ENCODE measurements at places on chromosomes 3 and 15. TPM values are rescaled to one million over a fixed set of nuclear protein-coding genes. Genes with fewer than 3 reads are reported as not detected.
A peak's percentile ranks its signal among the peaks of the same experiment; 100 is the strongest.

GRCh38 chr3:1139071-1139470 lies 46.2 kb downstream of the CNTN6 start:
- H3K4me1 ChIP-seq = no peaks in the 10 kb centered on the region
- no peak for DNase-seq
- H3K36me3 ChIP-seq = no peaks in the 10 kb centered on the region
- no peak overlapping the region for H3K4me3 ChIP-seq

GRCh38 chr3:21185816-21186314 lies 565.1 kb downstream of the ZNF385D start:
- H3K27ac ChIP-seq = no peak overlapping the region
- no peak for DNase-seq
- H3K27me3 ChIP-seq = no peaks in the 10 kb centered on the region
- no peaks in the 10 kb centered on the region for H3K36me3 ChIP-seq

Gene TRA2B
- 279 TPM for total RNA-seq

Gene PIGZ
- 1.2 TPM for total RNA-seq

- H3K4me3 ChIP-seq = no peak overlapping the region
- no peak overlapping the region for H3K27ac ChIP-seq
- DNase-seq = no peak
- H3K4me1 ChIP-seq = no peaks in the 10 kb centered on the region
- H3K36me3 ChIP-seq = peaks cover 6% of the 10 kb centered on the region
These were observed 353.6 kb downstream of the SHQ1 start for GRCh38 chr3:72494626-72495025.

- peaks cover 4% of the 10 kb centered on the region for H3K4me1 ChIP-seq
- H3K27me3 ChIP-seq = peaks cover 35% of the 10 kb centered on the region
- DNase-seq = no peak
- H3K4me3 ChIP-seq = no peak overlapping the region
These were observed 10.2 kb upstream of the GATA2 start for GRCh38 chr3:128503164-128503651.

Gene PPM1L
- 2.7 TPM for total RNA-seq

Gene CCDC9B
- total RNA-seq = 0.24 TPM

GRCh38 chr15:35379972-35380371 lies 166.0 kb downstream of the DPH6 start:
- no peaks in the 10 kb centered on the region for H3K36me3 ChIP-seq
- DNase-seq = no peak
- no peaks in the 10 kb centered on the region for H3K27me3 ChIP-seq
- no peak overlapping the region for H3K27ac ChIP-seq
- H3K4me3 ChIP-seq = no peak overlapping the region

DNA sequence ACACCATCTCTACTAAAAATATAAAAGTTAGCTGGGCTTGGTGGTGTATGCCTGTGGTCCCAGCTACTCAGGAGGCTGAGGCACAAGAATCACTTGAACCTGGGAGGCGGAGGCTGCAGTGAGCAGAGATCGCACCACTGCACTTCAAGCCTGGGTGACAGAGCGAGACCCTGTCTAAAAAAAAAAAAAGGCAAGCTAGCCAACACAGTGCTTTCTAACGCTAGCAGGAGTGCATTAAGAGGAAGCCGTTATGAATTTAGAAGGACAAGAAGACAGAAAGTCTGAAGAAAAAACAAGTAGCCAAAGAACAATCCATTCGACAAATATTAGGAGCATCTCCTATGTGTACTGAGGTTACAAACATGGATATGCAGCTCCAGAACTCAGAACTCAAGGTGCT lies 28.6 kb downstream of the BHLHE40 start:
- H3K4me1 ChIP-seq = peaks cover 72% of the 10 kb centered on the region
- DNase-seq = no peak
- no peaks in the 10 kb centered on the region for H3K27me3 ChIP-seq
- peaks cover 7% of the 10 kb centered on the region for H3K36me3 ChIP-seq

DNA sequence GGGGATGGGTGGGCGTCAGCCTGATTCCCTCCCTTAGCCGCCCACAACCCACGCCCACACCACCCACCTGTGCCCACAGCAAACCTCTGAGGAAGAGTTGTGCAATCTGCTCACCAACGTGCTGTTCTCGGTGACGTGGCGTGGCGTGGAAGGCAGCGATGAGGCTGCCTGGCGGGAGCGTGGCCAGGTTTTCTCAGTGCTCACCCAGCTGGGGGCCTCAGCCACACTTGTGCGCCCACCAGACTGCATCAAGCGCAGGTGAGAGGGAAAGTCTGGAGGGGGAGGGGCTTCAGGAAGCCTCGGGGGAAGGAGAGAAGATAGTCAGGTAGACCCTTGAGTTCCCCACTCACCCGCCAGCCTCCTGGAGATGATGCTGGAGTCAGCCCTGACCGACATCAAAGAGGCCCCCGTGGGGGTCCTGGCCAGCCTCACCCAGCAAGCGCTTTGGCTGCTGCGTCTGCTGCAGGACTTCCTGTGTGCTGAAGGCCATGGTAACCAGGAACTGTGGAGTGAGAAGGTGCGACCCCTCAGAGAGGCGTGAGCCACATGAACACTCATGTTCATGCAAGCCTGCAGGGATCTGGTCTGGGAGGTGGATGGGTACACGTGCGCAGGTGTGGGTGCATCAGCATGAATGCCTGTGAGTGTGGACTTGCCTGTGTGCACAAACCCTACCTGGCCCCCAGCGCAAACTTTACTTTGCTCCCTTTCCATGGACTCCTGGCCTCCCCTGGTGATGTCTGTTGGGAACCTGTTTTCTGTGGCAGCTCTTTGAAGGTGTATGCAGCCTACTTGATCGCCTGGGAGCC lies 21.7 kb downstream of the NBEAL2 start:
- DNase-seq = no peak
- no peaks in the 10 kb centered on the region for H3K27me3 ChIP-seq
- H3K27ac ChIP-seq = no peak overlapping the region
- H3K36me3 ChIP-seq = peaks cover 19% of the 10 kb centered on the region
- H3K4me1 ChIP-seq = peaks cover 7% of the 10 kb centered on the region

- H3K27me3 ChIP-seq = peaks cover 71% of the 10 kb centered on the region
- peak within 1 kb of the TSS; percentile 93 for H3K27ac ChIP-seq
- peak within 1 kb of the TSS; percentile 92 for H3K4me3 ChIP-seq
- H3K4me1 ChIP-seq = peaks cover 75% of the 10 kb centered on the region
These were observed at the start of gene FOXB1 for GRCh38 chr15:60004009-60004845. Gene FOXB1 (plus strand): TSS chr15:60004311. CDS start chr15:60004964, 653 bp downstream.

Gene CFAP100
- total RNA-seq = not detected

Gene TTLL13
- total RNA-seq = 0.29 TPM

- H3K27ac ChIP-seq = no peak overlapping the region
- DNase-seq = no peak
- no peaks in the 10 kb centered on the region for H3K27me3 ChIP-seq
- no peaks in the 10 kb centered on the region for H3K36me3 ChIP-seq
- H3K4me3 ChIP-seq = no peak overlapping the region
These were observed 14.9 kb upstream of the ZXDC start for GRCh38 chr3:126490619-126491018.

- no peaks in the 10 kb centered on the region for H3K36me3 ChIP-seq
- no peak for DNase-seq
- no peak within 1 kb of the TSS for H3K27ac ChIP-seq
- H3K27me3 ChIP-seq = peaks cover 57% of the 10 kb centered on the region
These were observed at the start of gene GADL1 for GRCh38 chr3:30894521-30895251. Gene GADL1 (minus strand): TSS chr3:30894661. CDS start chr3:30894614, 47 bp downstream.

Gene STARD5
- 4.5 TPM for total RNA-seq

Gene SNTN
- total RNA-seq = not detected

DNA sequence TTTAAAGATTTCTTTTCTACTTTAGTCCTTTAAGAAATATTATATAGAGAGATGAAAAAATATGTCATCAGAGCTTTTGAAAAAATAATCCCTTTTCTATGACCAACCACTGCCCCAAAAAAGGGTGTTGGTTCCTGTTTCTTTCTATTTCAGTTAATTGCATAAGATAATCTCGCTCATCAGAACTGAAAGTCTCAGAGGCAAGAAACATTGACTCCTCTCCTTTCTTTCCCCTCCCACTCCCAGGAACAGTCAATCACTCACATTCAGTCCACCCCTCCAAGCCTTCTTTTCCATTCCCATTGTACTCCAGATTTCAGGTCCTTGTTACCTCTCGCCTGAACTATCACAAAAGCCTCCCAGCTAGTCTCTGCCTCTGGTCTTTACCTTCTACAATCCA lies 153.7 kb upstream of the ABI3BP start:
- H3K4me1 ChIP-seq = no peaks in the 10 kb centered on the region
- no peak overlapping the region for H3K4me3 ChIP-seq
- DNase-seq = no peak
- no peak overlapping the region for H3K27ac ChIP-seq

DNA sequence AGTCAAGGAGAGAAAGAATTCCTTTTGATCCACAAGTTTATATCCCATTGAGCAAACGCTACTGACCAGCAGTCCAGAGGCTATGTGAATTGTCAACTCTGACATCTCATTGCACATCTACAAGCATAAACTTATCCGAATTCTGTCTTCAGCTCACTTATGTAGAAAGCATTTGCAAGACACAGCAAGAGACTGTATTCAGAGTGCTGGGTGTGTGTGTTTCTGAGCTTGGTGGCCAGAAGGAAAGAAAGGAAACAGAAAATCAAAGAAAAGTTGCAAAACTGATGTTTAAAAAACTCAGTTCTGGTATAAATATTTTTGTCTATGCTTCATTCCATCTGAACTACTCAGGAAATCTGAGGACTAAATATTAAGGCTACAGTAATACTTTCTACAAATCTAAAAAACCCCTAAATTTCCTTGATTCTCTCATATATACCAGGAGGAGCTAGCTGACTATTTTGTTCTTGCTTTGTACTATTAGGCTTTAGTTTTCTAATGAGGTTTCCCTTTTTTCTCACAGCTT lies 45.5 kb downstream of the LSAMP start:
- no peak overlapping the region for H3K27ac ChIP-seq
- no peak overlapping the region for H3K4me3 ChIP-seq
- no peak for DNase-seq
- no peaks in the 10 kb centered on the region for H3K4me1 ChIP-seq
- no peaks in the 10 kb centered on the region for H3K36me3 ChIP-seq

GRCh38 chr3:6781092-6781491 lies 79.8 kb upstream of the GRM7 start:
- H3K27me3 ChIP-seq = no peaks in the 10 kb centered on the region
- H3K4me3 ChIP-seq = no peak overlapping the region
- DNase-seq = no peak
- no peak overlapping the region for H3K27ac ChIP-seq

DNA sequence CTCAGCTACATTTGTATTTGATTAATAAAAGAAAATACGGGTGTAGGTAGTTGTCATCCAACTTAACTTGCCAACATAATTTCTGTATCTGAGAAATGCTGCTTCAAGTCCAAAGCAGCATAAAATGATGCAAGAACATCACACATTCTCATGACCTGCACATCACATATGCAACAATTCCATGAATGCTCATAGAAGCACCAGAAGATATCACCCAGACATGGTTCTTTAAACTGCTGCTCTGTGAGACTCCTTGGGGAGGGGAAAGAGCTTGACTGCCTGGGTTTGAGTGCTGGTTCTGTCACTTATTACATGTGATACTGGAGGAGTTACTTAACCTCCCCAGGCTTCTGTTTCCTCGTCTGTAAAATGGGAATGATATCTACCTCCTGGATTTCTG lies 39.4 kb downstream of the CHST14 start:
- H3K4me1 ChIP-seq = peaks cover 33% of the 10 kb centered on the region
- no peak overlapping the region for H3K27ac ChIP-seq
- no peak overlapping the region for H3K4me3 ChIP-seq
- no peak for DNase-seq

GRCh38 chr3:13234666-13235065 lies 161.4 kb upstream of the IQSEC1 start:
- H3K4me3 ChIP-seq = no peak overlapping the region
- H3K36me3 ChIP-seq = no peaks in the 10 kb centered on the region
- no peak for DNase-seq

Gene CCR1
- 22.6 TPM for total RNA-seq

GRCh38 chr3:126415661-126416591 lies 21.2 kb downstream of the CFAP100 start:
- DNase-seq = no peak
- H3K4me1 ChIP-seq = no peaks in the 10 kb centered on the region
- no peak overlapping the region for H3K27ac ChIP-seq
- no peaks in the 10 kb centered on the region for H3K36me3 ChIP-seq
- H3K27me3 ChIP-seq = peaks cover 7% of the 10 kb centered on the region

DNA sequence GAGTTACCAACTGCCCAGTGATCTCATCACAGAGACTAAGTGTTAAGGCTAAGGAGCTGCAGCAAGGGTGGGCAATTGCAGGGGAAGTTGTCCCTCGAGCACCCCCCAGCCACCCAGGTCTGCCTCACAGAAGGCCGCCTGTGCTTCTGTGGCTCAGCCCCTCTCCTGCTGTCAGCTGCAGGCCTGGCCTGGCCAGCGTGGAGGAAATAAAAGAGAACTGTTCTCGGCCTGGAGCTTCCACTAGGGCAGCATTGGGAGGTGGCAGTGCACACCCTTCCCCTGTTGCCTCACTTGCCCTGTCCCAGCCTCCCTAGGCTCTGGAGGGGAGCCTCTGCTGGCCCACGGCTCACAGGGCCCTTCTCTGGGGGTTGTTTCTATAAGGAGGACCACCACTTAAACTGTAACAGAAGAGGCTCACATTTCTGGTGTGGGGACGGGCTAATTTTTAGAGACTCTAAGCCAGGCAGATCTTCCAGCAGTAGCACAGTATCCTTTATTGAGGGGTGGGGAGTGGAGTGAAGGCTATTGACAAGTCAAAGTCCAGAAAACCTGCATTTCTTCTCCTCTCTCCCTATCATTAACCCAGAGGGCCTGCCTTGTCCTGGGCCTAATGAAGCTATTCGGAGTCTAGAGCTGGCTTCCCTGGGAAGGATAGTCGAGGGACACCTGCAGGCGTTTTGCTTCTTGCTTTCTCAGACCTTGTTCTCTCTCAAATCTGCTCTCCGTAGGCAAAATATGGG lies 75.6 kb upstream of the ADPGK start:
- peaks cover 10% of the 10 kb centered on the region for H3K27me3 ChIP-seq
- DNase-seq = no peak
- no peaks in the 10 kb centered on the region for H3K36me3 ChIP-seq

Gene PLAAT1
- not detected for total RNA-seq

DNA sequence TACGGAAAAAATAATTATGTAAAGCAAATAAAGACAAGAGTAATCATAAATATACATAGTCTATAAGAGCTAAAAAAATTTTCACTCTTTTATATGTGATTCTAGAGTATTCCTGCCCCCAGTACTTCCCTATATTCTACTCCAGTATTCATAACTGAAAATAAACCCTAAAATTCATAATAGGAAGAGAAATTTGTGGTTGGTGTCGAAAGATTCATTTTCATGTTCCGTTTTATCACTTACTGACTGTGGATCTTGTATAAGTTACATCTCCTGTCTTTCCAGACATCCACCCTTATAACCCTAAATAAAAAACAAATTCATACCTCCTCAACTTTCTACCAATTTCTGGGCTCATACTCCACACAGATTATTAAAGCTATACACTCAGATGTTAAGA lies 16.0 kb upstream of the MBNL1 start:
- H3K4me3 ChIP-seq = peak overlapping the region; percentile 19
- H3K36me3 ChIP-seq = peaks cover 32% of the 10 kb centered on the region
- peak overlapping the region; percentile 22 for H3K27ac ChIP-seq
- no peak for DNase-seq

GRCh38 chr15:31843426-31844055 lies 186.8 kb upstream of the CHRNA7 start:
- no peak overlapping the region for H3K4me3 ChIP-seq
- H3K4me1 ChIP-seq = no peaks in the 10 kb centered on the region
- H3K27ac ChIP-seq = no peak overlapping the region
- no peaks in the 10 kb centered on the region for H3K27me3 ChIP-seq
- DNase-seq = no peak
- no peaks in the 10 kb centered on the region for H3K36me3 ChIP-seq

Gene TRPM1
- not detected for total RNA-seq

Gene CYP8B1
- total RNA-seq = not detected

Gene GCNT3
- not detected for total RNA-seq

GRCh38 chr3:41881233-41881821 lies 80.6 kb downstream of the ULK4 start:
- no peaks in the 10 kb centered on the region for H3K36me3 ChIP-seq
- no peak overlapping the region for H3K4me3 ChIP-seq
- H3K4me1 ChIP-seq = no peaks in the 10 kb centered on the region
- H3K27ac ChIP-seq = no peak overlapping the region
